ENCODE measurements at places on chromosomes 3 and 15.

GRCh38 chr15:57910672-57911071 lies 154.8 kb downstream of the ALDH1A2 start:
- no peak for DNase-seq

DNA sequence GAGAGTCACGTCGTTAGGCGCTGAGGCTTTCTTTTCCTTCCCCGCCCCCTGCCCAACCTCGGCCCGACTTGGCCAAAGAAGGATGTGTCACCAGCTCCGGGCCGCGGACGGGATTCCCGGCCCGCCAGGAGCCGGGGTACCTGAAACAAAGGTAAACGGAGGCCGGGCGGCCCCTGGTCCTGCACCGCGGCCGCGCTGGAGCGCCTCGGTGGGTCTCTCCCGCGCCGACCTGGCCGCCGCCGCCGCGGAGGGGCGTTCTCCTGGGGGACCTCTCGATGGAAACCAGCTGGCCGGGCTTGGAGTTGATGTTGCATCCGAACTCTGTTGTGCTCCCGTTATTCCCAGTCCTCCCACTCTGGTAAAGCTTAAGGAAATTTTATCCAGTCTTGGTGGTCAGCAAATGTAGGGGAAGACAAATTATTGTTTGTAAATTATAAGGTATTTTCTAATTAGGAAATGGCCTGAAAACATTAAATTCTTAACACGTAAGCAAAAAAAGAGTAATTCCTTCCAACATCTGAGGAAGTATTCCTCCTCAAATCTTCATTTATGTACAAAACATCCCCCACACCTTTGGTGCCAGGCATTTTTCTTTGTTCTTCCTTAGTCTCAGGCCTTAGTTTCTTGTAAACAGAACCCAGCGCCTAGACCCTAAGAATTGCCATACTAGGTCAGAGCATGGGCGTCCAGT lies 888 bp downstream of the PPP2R3A start:
- no peak for DNase-seq

GRCh38 chr15:40060236-40060961 lies 21.4 kb upstream of the SRP14 start:
- no peak for DNase-seq

DNA sequence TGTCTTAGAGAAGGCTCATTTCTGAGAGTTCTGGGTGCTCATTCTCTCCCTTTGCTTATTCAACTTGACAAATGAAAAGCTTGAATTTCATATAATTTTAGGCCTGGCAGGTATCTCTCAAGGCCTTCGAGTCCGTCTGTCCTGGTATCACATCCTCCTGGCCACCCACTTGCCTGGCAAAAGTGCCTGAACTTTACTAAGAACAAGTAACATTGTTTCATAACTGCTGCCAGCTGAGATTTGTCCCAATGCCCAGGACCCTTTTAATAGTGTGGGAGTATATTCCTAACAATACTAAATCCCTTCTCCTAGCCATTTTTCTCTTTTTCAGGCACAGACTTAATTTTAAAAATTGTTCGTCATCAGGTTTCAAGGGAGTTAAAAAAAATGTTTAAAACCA lies 18.1 kb downstream of the LARP6 start:
- no peak for DNase-seq

DNA sequence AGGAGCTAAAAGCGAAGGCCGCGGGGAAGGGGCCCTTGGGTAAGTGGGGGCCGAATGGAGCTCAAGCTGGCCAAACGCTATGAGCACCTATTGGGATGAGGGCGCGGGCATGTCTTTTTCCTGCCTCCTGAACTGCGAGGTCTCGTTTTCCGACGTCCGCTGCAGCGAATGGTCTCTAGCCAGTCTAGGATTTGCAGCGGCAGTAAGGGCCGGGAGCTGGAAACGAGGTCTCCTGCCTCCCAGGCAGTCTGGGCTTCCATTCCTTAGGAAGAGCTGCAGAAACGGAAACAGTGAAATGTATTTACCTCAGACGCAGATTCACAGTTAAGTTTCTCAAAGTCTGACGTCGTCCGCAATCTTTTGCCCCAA lies 517 bp downstream of the TMA7 start:
- DNase-seq: no peak

- DNase-seq: no peak
Observed at GRCh38 chr3:194554473-194555123, 67.8 kb upstream of the ATP13A3 start.

DNA sequence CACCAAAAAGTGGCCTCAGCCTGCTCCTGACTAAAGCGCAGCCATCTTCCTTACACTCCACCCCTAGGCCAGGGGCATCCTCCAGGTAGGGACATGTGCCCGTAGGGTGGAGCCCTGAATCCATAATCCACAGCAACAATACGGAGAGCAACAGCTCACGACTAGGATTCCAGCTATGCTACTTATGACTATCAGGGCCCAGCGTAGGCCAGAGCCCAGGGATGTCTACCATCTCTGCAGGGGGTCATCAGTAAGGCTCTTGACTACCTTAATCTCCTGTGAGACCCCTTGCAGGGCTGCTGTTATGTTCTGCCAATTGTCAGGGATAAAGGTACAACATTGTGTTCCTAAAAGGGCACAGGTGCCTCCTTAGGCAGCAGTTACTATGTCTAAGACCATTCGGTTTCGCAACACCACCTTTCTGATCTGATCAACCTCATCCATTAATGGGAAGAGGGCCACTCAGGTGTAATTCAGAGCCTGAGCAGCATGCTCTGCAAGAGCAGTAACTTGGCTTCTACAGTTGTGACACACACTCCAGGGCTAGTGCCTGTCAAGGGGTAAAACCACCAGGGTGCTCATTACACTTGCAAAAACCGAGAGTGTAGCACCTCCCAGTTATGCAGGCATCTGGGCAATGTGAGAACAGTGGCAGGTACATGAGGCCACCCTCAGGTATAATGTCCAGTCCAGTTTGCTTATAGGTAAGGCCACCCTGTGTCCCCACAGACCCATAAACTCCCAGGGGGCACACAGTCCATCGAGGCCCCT lies 11.0 kb downstream of the CCRL2 start:
- no peak for DNase-seq

DNA sequence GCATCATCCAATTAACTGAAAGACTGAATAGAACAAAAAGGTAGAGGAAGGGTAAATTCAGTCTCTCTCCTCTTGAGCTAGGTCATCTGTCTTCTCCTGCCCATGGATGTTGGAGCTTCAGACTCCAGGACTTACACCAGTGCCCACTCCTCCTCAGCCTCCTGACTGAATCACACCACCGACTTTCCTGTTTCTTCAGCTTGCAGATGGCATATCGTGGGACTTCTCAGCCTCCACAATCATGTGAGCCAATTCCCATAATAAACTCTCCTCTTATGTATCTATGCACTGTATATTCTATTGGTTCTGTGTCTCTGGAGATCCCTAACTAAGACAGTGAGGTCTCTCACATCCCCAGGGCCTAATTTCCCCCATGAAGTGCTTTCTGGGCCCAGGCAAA lies 140.4 kb downstream of the CD47 start:
- DNase-seq: no peak

GRCh38 chr3:150393745-150394144 lies 14.4 kb upstream of the TSC22D2 start:
- no peak for DNase-seq

DNA sequence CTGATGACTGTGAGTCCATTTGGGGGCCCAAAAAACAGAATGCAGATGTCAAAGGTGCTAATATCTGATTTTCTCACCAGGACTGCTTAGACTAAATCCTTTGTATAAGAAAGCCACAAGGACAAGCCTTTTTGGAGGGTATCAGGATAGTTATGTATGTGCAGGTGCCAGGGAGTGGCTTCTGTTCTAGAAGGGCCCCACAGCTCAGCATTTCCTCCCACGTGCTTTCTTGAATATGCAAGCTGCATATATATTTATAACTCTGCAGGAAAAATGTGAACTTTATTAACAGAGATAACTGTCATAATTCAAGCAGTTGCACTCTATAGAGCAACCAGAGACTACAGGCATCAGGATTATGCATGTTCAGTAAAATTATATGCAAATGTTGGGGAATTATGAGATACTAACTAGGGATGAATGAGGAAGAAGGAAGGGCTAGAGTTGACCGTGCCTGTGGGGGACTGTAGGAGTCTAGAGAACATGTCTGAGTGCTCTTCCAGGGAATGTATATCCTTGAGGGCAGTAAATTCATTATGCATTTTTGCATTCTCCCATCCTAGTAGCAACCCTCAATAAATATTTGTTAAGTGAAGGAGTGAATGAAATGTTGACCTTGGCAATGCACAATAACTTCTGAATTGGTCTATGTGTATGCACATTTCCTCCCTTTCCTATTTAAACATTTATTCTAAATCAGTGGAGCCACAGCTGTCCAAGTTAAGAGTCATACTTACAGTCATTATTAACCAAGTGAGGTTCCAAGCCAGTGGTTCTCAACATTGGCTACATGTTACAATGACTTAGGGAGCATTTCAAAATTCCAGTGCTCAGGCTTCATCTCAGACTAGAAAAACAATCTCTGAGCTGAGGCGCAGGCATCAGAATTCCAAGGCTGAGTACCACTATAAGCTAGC lies 94.8 kb upstream of the ANKRD28 start:
- DNase-seq: no peak

Data from SJSA1 (cell line).